ENCODE measurements at places on chromosomes 16 and 17.
A peak's percentile ranks its signal among the peaks of the same experiment; 100 is the strongest.

GRCh38 chr17:67813803-67814180 lies 11.5 kb upstream of the BPTF start:
- no peak for DNase-seq

- DNase-seq, result no peak
Observed at GRCh38 chr17:59751955-59752413, 44.5 kb downstream of the VMP1 start.

- peak; percentile 28 for DNase-seq
Observed at GRCh38 chr16:9138731-9139501, 47.5 kb downstream of the HAPSTR1 start.

- no peak for DNase-seq
Observed at GRCh38 chr16:14024283-14024682, 46.8 kb upstream of the MRTFB start.

GRCh38 chr17:39867880-39868553 lies at the start of gene ZPBP2:
Gene ZPBP2 (plus strand): TSS chr17:39868202. CDS start chr17:39868355, 153 bp downstream.
- no peak for DNase-seq

DNA sequence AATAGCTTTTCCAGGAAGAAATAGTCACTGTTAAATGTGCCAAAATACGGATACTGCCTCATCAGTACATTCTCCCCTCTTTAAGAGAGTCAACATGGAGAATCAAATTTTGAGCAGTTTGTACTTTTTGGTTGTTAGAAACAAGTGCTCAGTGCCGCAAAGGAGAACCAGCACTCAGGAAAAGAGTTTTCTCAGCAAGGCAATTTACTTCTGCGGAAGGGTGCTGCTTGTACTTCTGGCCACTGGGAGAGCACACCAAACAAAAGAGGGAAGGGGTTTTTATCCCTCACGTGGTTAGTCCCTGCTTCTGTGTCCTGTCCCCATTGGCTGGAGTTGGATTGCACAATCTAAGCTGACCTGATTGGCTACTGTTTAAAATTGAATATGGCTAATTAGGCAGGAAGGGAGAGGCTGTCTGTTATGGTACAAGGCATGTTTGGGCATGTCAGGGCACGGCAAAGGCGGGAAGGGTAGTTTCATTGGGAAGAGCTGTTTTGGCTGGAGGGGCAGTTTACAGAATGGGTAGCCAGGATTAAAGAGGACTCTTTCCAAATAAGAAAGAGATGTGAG lies 499.3 kb downstream of the CDH13 start:
- DNase-seq, result no peak

GRCh38 chr17:57870283-57870635 lies 20.4 kb upstream of the MRPS23 start:
- DNase-seq, result no peak

Measured in GM19239 (cell line).